ENCODE measurements at places on chromosomes 7 and 10.

DNA sequence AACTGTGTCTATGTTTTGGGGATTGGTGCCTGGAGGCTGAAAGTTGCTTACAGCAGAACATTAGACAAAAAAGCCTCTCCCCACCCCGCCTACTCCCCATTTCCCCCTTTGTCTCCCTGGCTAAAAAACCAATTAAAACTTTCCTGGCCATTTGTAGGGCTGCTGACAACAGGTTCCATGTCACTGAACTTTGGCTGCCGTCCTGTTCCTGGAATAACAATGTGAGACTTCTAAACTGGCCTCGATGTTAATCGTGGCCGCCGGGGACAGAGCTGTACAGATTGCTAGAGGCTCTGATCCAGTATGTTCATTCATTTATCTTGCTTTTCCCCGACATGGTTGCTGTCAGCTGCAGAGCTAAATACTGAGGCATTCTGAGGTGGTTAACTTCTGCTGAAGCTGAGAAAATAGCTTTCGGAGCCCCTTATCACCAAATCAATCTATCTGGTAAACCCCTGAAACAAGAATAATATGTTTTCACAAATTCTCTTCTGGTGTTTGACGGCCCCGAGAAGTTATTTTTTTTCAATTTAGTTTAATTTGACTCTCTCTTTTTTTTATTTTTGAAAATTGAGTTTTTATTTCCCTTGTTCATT is 271.6 kb downstream of the GFRA1 start:
- DNase-seq = no peak

- DNase-seq = no peak
Measured at GRCh38 chr7:50214771-50215170, 89.7 kb upstream of the IKZF1 start.

GRCh38 chr7:10956528-10956927 is 17.1 kb upstream of the PHF14 start:
- DNase-seq = no peak

- no peak for DNase-seq
Measured at GRCh38 chr10:58856508-58857240, 319.8 kb upstream of the PHYHIPL start.

DNA sequence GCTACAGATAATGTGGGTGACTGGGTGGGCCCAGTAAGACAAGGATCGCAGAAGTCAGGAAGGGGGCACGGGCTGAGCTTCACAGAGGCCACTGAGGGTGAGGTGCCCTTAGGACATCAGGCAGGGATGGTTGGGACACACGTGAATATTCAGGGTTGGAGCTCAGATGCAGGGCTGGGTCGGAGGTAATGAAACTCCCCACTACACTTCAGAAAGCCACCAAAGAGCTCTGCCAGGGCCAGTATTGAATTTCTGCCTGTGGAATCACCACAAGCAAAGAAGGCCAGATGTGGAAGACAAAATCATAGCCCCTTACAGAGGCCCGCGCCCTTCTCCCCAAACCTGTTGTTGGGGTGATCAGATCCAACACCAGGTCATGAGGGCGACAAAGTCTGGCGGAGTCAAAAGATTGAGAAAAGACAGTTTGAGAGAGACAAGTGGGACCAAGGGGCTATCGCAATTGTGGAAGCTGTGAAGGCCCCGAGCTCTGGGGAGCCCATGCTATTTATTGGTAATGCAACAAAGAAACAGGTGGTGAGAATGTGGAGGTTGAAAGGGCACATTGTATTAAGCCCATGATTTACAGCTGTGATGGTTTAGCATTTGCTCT is 42.4 kb downstream of the STRA8 start:
- no peak for DNase-seq

- DNase-seq = no peak
Measured at GRCh38 chr10:3076138-3076537, 8.8 kb downstream of the PFKP start.

- peak; percentile 31 for DNase-seq
Measured at GRCh38 chr7:77759294-77759889, 38.8 kb downstream of the TMEM60 start.
